ENCODE measurements at places on chromosomes 16 and 17.
A peak's percentile ranks its signal among the peaks of the same experiment; 100 is the strongest.

DNA sequence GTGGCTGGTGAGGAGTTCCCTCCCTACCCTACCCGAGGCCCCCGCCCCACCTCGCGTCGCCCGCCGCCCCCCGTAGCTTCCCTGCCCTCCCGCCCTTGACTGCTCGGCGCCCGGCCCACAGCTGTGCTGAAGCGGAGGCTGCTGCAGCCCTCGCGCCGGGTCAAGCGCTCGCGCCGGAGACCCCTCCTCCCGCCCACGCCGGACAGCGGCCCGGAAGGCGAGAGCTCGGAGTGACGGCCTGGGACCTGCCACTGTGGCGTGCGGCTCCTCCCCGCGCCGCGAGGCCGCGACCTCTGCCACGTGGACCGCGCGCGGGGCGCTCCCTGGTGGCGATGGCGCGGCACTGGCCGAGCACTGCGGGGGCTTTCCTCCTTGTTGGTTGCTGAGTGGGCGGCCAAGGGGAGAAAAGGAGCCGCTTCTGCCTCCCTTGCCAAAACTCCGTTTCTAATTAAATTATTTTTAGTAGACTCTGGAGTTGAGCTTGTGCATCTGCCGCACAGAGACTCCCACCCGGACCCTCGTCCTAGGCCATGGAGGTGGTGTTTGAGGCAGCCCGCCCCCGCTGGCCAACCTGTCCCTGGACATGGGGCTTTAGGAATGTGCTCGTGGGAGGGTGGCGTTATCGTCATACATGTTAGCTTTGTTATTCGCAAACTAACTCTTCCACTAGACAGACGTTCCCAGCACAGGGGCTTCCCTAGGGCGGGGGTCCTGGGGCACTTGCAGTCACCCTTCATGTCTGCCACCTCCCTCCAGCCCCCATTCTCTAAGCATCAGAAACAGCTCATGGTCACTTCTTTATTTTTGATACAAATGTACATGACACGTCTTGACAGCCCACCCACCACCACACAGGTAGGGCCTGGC lies 4.4 kb downstream of the TP53I13 start:
- peak; percentile 49 for DNase-seq

DNA sequence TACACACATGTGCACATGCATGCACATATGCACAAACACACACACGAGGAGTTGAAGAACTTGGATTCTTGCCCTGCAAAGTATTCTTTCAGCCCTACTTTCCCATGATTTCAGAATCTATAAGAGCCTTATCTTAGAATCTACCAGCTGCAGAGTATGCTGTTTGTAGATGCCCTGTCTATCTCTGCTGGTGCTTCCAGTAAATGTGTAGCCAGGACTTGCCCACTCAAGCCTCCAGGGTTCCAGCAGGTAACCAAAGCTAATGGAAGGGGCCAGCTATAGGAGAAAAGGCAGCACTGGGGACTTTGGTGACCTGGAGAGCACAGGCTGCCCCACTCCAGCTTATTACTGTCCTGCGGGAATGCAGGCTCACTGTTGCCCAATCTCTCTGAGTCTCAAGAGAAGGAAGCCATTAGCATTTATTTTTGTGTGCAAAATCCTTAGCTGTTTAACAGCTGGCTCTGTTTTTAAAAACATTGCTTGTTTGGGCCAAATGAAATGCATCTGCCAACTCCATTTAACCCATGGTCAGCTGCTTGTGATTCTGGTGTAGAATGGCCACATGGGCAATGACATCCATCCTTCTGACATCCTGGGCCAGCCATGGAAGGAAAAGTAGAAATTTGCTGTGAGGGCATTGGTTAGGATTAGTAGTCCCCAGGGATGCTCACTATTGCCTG lies 28.6 kb upstream of the XYLT1 start:
- no peak for DNase-seq

GRCh38 chr17:62712171-62712581 lies 84.7 kb downstream of the MRC2 start:
- no peak for DNase-seq

DNA sequence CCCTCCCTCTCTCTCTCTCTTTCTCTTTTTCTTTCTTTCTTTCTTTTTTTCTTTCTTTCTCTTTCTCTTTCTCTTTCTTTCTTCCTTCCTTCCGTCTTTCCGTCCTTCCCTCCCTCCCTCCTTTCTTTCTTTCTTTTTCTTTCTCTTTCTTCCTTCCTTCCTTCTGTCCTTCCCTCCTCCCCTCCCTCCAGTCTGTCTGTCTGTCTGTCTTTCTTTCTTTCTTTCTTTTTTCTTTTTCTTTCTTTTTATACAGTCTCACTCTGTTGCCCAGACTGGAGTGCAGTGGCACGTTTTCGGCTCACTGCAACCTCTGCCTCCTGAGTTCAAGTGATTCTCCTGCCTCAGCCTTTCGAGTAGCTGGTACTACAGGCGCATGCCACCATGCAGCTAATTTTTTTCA lies 14.4 kb downstream of the CA4 start:
- DNase-seq: no peak

GRCh38 chr17:9611557-9611956 lies 33.8 kb upstream of the USP43 start:
- DNase-seq: no peak

- DNase-seq: no peak
These were observed 38.9 kb downstream of the MRPS23 start for GRCh38 chr17:57810721-57811637.

GRCh38 chr17:82468692-82469091 lies 10.2 kb downstream of the NARF start:
- DNase-seq: no peak

GRCh38 chr17:28612936-28613872 lies 781 bp downstream of the RSKR start:
- no peak for DNase-seq

DNA sequence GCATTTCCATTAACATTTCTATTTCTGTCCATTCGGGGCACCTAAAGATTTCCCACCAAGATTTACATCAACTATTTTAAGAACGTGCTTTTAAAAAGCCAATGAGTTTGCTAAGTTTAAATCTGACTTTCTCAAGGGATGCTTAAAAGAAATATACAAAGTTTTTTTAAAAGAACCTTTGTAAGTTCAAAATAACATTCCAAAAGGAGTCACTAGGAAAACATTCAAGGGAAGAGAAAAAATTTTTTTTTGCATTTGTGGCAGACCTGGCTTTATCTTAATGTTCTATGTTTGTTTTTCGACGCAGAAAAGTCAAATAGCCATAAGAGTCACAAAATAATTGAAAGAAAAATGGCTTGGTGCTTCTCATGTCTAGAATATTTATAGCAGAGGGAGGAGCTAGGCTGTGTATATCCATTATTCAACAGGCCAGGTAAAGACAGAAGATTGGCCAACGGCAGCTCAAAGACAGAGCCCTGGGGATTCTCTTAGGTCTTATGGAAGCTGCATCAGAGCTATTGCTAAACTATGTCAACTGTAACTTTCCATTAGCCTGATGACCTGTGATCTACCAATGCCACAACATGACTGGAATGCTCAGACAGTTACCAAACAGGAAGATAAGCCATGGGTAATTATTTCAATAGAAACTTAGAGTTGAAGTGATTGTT lies 37.8 kb upstream of the MYOCD start:
- no peak for DNase-seq
